Coronary artery (tissue), 2 donors: ENCODE measurements at places on chromosomes 5 and 9.

GRCh38 chr9:9299134-9299533 is 1313.7 kb downstream of the PTPRD start:
- no peak for DNase-seq

DNA sequence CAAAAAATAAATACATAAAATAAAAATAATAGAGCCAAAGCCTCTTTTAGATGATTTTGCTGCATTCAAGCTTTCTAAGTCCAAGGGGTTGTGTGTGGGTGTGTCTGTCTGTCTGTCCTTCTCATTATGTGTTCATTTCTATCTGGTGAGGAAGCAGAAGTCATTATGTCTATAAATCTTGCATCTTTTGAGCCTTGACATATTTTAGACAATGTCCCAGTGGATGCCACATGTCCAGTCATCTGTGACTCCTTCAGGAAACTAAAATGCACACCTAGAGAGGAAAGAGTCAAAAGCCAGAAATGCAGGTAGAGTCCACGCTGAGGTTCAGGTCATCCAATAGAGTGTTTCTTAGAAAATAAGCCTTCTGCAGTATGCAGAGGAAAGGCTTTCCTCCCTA is 80.9 kb downstream of the GALNT10 start:
- DNase-seq = no peak

DNA sequence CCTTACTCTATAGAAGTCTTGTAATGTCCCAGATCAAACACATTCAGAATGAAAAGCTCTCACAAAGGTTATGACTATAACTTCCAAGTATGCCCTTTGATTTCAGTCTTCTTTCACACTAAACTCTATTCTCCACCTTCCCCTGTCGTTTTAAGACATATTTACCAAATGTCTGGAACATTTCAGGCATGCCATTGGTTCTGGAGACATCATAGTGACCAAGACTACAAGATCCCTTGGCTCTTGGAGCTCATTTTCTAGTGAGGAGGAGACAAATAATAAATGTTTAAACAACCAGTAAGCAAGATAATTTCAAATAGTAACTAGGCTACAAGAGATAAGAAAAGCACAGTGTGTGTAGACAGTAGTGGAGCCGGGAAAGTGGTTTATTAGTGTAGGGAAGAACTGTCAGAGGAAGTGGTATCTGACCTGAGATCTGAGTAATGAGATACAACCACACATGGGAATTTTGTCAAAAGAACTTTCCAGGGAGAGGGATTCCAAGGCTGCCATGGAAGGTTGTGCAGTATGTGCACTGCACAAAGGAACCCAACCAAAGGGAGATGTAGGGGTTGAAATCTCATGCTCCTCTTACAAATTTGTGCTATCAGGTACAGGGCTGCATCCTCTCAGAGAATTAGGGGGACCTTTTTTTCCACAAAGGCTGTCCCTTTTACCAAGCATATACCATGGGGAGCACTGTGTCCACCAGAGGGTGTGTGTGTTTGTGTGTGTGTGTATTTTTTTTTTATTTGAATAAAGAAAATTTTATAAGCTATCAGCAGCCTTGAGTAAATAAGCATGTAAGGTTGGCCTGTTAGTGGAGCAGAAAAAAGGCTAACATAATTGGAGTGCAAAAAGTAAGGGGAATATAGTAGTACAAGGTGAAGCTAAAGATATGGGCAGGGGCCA is 1279.1 kb upstream of the WWC1 start:
- no peak for DNase-seq

- DNase-seq = no peak
These were observed 101.3 kb upstream of the LARP1 start for GRCh38 chr5:154653764-154654485.

DNA sequence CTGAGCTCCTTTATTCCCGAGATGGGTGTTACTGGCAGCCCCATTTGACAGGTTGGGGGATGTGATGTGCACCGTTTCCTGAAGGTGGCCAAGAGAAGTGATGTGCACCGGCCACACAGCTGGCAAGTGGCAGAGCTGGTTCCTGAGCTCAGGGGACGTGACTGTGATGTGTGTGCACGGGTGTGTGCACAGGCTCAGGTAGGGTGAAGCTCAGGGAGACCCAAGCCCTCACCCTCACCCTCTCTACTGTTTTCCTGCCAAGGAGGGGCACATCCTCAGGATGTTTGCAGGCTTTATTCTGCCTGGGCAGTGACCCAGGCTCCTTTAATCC is 56.6 kb downstream of the WWC1 start:
- no peak for DNase-seq

GRCh38 chr5:18553269-18553668 is 919.0 kb downstream of the TAF11L14 start:
- no peak for DNase-seq

DNA sequence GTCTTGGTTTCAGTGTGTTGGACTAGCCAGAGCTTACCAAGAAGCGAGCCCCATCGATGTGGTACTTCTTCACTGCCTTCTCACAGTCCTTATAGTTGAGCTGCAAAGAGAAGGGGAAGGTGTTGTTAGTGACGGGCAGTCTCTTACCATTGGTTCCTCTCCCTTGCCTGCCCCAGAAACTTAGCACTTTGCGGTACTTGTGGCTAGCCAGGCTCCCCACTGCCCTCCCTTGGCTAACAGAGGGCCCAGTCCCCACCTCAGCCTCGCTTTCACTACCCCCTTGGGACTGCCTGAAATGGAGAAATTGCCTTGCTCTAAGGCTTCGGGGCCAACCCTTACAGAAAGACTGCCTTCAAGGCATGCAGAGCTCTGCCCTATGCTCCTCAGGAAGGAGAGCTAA is 4.3 kb downstream of the LCP2 start:
- DNase-seq = no peak

- DNase-seq = no peak
These were observed 4.8 kb downstream of the NR2F1 start for GRCh38 chr5:93587597-93588351.

DNA sequence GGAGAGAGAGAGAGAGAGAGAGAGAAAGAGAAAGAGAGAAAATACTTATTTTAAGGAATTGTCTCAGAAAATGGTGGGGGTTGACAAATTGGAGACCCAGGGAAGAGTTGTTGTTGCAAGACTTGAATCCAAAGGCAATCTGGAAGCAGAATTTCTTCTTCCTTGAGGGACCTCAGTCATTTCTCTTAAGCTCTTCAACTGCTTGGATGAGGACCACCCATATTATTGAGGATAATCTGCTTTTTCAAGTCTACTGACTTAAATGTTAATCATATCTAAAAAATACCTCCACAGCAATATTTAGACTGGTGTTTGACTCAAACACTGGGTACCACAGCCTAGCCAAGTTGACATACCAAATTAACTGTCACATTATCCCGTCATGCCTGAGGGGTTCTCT is 2.9 kb downstream of the CDKN2B-AS1 start:
- DNase-seq = no peak

DNA sequence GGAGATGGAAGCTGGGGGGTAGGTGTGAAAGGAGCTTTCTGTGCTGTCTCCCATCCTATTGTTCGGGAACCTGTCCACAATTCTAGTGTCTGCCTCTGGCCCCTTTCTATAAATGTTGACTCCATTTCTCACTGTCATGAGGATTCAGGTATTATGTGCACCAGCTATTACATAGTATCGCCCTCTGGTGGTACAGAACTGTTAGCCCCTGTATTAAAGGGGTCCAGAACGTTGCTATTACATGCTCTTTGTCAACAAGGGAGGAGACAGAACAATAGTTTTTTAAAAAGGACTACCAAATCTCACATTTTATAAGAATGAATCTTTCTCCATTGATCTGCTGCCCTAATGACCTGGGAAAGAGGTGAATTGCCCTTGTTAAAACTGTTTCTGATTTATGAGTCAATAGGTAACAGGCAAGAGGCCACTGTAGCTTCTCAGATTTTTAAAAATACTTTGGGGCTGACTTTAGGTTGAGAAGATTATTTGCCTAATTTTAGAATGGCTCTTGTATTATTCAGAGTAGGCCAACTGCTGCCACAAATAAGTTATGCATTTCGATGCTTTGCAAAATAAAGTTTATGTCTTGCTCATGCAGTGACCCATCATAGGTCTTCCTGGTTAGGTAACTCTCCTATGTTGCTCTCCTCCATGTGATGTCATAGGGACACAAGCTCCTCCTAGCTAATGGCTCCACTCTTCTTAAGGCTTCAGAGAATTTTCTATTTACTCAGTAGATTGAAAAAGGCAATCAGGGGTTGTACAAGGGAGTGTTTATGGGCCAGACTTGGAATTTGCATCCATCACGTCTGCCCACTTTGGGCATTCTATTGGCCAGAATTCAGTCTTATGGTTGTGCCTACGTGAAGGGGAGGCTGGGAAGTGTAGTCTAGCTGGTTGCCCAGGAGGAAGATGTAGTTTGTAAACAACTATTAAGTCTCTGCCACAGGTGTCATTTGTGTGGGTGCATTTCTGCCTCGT is 20.8 kb downstream of the DCANP1 start:
- no peak for DNase-seq

GRCh38 chr5:133256276-133256675 is 204.5 kb downstream of the HSPA4 start:
- DNase-seq = no peak

- no peak for DNase-seq
These were observed 153 bp downstream of the ADAMTS2 start for GRCh38 chr5:179345183-179345432.

DNA sequence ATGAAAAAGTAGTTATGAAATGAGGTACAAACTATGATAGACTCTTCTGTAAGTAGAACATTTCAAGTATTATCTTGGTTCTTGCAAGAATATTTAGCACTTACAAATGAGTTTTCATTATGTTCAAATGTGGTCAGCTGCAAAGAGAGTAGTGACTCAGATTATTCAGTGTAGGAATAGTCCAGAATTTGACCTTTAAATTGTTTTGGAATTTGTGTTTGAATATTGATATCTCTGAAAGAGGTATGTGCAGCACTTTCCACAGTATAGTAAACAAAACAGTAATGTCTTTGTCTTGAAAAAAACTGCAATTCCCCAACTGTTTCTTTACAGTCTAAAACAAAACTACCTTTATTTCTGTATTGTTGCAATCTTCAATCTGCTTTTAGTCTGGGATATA is 56.1 kb downstream of the WDR70 start:
- no peak for DNase-seq

- no peak for DNase-seq
These were observed 75.4 kb upstream of the ARAP3 start for GRCh38 chr5:141757402-141757801.

GRCh38 chr5:156396063-156396829 is 69.3 kb downstream of the SGCD start:
- no peak for DNase-seq

DNA sequence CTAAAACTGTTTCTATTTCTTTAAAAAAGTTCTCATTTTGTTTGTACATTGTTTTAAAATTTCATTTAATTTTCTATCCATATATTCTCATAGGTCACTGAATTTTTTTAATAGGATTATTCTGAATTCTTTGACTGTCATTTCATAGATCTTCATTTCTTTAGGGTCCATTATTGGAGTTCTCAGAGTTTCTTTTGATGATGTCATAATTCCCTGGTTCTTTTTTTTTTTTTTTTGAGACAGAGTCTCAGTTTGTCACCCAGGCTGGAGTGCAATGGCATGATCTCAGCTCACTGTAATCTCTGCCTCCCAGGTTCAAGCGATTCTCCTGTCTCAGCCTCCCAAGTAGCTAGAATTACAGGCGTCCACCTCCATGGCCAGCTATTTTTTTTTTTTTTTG is 89.9 kb downstream of the DMRT2 start:
- DNase-seq = no peak

- no peak for DNase-seq
These were observed 6.7 kb upstream of the GCNT4 start for GRCh38 chr5:75058986-75059535.

DNA sequence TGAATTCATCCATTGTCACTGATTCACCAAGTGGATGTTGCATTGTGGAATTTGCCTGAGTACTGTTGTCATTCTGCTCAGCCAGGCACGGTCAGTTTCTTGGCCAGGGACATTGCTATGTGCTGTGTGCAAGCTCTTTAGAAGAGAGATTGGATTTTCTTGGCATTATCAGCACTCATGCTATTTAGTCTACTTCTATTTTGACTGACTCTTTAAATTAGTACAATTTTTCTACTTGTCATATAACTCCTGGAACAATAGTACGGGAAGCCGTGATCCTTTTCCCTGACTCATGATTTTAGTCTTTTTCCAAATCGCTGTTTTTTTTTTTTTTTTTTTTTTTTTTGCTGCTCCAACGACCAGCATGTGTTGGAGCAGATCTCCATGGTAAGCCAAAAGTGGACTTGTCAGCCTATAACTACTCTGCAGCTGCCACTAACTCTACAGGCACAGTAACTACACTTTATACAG is 129.7 kb downstream of the CDC42SE2 start:
- DNase-seq = no peak

GRCh38 chr5:130601-131131 is 38.7 kb downstream of the PLEKHG4B start:
- DNase-seq = no peak

DNA sequence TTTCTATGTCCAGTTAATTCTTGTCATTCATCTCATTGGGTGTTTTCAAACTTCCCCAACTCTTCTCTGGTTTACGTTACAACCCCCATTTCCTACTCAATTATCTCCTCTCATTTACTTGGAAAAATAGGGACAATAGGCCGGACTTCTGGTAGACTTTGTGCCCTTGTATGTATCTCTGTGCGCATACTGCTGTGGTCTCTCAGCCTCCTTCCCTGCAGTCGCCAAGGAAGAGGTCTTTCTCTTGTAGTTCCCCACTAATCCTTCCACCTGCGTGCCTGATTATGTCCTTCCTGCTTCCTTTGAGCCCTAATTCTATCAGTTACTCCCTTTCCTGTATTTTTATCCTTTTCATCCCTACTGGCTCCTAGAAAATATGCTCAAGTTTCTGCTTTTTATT is 176.3 kb downstream of the GDNF start:
- DNase-seq = no peak

DNA sequence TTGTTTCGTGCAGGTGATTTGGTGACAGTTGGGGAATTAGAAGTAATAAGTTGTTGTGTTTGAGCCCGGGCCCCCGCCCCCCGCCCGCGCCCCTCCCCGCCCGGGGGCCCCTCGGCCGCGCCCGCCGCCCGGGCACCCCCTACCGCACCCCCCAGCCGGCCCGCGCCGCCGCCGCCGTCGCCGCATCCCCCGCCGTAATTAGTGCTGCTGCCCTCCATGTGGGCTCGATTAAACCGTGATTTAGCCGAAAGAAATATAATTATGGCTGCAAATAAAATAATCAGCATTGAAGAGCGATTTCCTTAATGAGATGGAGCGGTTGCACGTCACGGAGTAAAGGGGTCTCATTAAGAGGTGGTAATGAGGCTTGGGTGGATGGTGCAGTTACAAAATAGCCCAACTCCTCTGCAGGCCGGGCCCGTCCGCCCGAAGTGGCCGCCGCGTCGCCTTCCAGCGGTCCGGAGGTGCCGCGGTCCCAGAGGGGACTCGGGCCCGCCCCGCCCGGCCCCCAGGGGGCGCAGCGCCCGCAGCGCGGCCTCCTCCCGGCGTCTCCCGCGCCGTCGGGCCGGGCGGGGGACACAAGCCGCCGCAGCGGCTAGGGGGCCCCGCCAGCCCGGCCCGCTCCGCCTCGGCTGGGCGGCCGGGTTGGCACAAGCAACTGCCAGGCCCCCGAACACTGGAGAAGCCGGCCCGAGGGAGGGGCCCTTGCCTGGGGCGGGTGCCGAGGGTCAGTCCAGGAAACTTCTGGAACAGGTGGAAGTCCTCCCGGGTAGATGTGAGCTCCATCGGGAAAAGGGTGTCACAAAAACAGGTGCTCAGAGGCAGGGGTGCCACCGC is 6.9 kb upstream of the OTP start:
- no peak for DNase-seq

- no peak for DNase-seq
These were observed 810.7 kb upstream of the DMAC1 start for GRCh38 chr9:8610256-8610655.

- peak; percentile 62 for DNase-seq
These were observed 63.8 kb downstream of the TMOD1 start for GRCh38 chr9:97565262-97565661.

- DNase-seq = peak; percentile 99
These were observed 7.7 kb upstream of the CFAP157 start for GRCh38 chr9:127698985-127699670.
